ENCODE measurements at places on chromosomes 11 and 22. TPM values are rescaled to one million over a fixed set of nuclear protein-coding genes. Genes with fewer than 3 reads are reported as not detected.

TM7SF2 gene
- 62.9 TPM for total RNA-seq

PPP2R1B gene
- total RNA-seq, result 109 TPM

KRTAP5-9 gene
- total RNA-seq, result not detected

KCNK4 gene
- total RNA-seq, result not detected

CDC42EP1 gene
- 75.0 TPM for total RNA-seq

ZC3H12C gene
- 11.7 TPM for total RNA-seq

FLRT1 gene
- 0.14 TPM for total RNA-seq

TBX10 gene
- total RNA-seq, result not detected

SOX6 gene
- total RNA-seq, result 24.0 TPM

OR8G5 gene
- not detected for total RNA-seq

- H3K36me3 ChIP-seq, result no peaks in the 10 kb centered on the region
- peak; percentile 66 for DNase-seq
- H3K27me3 ChIP-seq, result no peaks in the 10 kb centered on the region
- no peaks in the 10 kb centered on the region for H3K4me1 ChIP-seq
- peak overlapping the region; percentile 26 for H3K4me3 ChIP-seq
Observed at GRCh38 chr11:121426476-121427399, 25.4 kb upstream of the SORL1 start.

DNA sequence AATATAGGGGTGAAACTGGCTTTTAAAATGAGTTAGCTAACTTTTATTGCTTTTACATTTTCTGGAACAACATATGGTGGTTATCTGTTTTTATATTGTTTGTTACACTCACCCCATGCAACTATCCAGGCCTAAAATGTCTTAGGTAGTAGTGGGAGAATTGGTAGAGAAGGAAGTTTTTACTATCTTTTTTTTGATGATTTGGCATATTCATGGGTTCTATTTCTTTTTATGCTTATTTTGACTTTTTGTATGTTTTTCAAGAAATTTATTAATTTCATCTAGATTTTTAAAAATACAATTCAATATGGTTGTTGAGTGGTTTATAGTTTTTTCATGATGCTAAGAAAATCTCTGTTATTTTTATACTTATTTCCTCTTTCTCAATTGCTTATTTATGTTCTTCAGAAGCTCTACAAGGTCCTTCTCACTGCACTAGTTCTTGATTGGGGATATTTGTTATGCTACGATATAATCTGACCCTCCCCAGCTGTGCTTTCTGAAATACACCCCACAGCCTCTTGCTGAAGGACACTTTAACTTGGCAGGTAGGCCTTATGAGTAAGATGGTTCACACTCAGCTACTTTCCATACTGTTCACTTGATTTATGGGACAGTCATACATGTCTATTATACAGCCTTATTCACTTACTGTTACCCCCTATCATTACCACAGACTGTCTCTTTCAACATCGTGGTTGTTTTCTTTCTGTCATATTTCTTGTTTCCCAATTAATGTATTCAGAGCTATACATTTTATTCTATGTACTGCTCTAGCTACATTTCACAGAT is 431.2 kb downstream of the METTL15 start:
- no peak overlapping the region for H3K27ac ChIP-seq
- DNase-seq, result no peak
- H3K27me3 ChIP-seq, result no peaks in the 10 kb centered on the region
- H3K36me3 ChIP-seq, result no peaks in the 10 kb centered on the region
- H3K4me3 ChIP-seq, result no peak overlapping the region

DNA sequence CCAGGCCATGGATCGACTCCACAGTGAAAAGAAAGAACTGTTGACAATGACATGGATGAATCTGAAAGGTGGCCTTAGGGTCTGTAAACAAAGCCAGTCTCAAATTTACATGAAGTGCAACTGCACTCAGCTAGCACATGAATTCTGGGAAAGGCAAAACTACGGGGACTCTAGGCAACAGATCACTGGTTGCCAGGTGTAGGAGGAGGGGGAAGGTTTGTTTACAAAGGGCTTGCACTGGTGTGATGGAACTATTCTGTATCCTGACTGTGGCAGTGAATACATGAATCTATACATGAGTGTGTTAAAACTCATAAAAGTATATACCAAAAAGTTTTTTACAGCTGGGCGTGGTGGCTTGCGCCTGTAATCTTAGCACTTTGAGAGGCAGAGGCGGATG is 27.3 kb downstream of the ALX4 start:
- no peak overlapping the region for H3K27ac ChIP-seq
- peaks cover 18% of the 10 kb centered on the region for H3K4me1 ChIP-seq
- no peaks in the 10 kb centered on the region for H3K27me3 ChIP-seq
- H3K4me3 ChIP-seq, result no peak overlapping the region
- no peak for DNase-seq

- H3K36me3 ChIP-seq, result no peaks in the 10 kb centered on the region
- no peak for DNase-seq
- no peak overlapping the region for H3K27ac ChIP-seq
- H3K4me3 ChIP-seq, result no peak overlapping the region
Observed at GRCh38 chr11:23311986-23312940, 452.0 kb upstream of the CCDC179 start.

DNA sequence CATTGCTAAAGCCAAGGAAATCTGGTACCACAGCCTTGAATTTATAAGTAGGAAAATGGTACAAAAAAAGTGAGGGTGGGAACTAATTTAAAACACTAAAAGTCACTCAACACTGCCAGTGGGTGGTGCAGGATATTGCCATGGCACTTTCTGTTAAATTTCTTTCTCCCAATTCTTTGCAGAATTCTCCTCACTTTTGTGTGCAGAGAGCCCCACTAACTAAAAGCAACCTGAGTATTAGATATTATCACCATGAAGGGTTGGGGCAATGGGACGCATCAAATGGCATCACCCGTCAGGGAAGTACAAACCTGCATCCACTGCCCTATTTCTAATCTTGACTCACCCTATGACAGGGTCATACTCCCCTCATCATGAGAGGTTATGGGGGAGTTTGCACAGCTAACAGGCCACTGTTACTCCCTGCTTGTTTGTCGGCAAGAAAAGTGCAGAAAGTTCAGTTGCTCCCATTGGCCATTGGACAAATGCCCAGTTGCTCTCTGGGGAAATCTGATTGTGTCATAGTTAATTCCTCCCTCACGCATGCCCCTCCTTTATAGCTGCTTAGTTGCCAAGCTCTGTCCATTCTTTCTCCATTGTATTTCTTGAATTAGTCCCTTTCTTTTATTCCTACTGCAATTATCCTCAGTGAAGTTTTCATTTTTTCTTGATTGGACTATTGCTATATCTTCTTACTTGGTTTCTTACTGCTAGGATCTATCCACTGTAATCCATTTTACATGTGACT is 93.8 kb upstream of the BLID start:
- H3K27me3 ChIP-seq, result peaks cover 2% of the 10 kb centered on the region
- no peak overlapping the region for H3K4me3 ChIP-seq
- no peaks in the 10 kb centered on the region for H3K4me1 ChIP-seq

GRCh38 chr11:116605543-116606459 is 167.0 kb downstream of the BUD13 start:
- 0 out of 2 replicates have a peak, but pooled peaks cover under 1% of the 10 kb centered on the region for H3K27me3 ChIP-seq
- H3K4me1 ChIP-seq, result peaks cover 8% of the 10 kb centered on the region
- H3K36me3 ChIP-seq, result no peaks in the 10 kb centered on the region
- H3K4me3 ChIP-seq, result no peak overlapping the region
- DNase-seq, result peak; percentile 88
- H3K27ac ChIP-seq, result no peak overlapping the region

- no peaks in the 10 kb centered on the region for H3K4me1 ChIP-seq
- peak; percentile 89 for DNase-seq
- no peaks in the 10 kb centered on the region for H3K27me3 ChIP-seq
- H3K4me3 ChIP-seq, result no peak overlapping the region
Observed at GRCh38 chr11:117843666-117844484, 19.3 kb upstream of the FXYD2 start.

GRCh38 chr11:19933801-19934488 is 221.3 kb downstream of the NAV2 start:
- no peak overlapping the region for H3K4me3 ChIP-seq
- no peaks in the 10 kb centered on the region for H3K36me3 ChIP-seq
- H3K4me1 ChIP-seq, result peaks cover 2% of the 10 kb centered on the region
- DNase-seq, result no peak

DNA sequence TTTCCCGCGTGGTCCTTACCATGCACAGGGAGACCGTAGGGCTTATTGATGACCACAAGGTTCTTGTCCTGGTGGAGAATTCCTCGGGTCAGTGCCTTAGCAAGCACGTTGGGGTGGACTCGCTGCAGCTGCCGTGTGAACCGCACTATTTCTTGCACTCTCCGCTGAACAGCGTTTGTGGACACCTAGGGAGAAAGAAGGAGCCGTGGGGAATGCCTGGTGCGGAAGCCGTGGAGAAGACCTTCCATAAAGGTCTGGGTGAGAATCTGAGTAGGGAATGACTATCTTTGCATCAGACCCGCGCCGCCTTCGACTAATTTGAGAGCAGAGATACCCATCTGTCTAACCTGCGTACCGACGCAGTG is 597 bp downstream of the RPUSD4 start:
- H3K36me3 ChIP-seq, result peaks cover 4% of the 10 kb centered on the region
- no peaks in the 10 kb centered on the region for H3K27me3 ChIP-seq
- H3K4me1 ChIP-seq, result peaks cover 11% of the 10 kb centered on the region
- peak; percentile 49 for DNase-seq
- H3K4me3 ChIP-seq, result peak overlapping the region; percentile 87

DNA sequence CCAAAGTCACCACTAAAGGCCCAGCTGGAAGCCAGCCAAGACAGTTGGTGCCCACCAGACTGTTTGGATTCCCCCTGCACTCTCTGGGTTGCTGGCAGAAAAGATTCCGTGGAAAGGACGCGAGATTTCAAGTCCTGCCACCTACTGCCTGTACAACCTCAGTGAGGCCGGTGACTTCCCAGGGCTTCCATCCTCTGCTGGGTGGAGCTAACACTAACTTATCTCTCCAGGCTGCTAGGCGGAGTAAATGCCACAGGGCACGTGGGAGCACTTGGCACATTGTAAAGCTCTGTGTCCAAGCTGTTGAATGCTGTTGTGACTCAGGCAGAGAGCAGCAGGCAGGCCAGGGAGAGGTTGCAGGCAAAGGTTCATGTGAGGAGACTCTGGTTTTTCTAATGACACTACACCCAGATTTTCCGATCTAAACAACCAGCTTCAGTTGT is 50.9 kb upstream of the CDON start:
- no peaks in the 10 kb centered on the region for H3K27me3 ChIP-seq
- no peak overlapping the region for H3K27ac ChIP-seq
- H3K4me1 ChIP-seq, result no peaks in the 10 kb centered on the region
- no peak overlapping the region for H3K4me3 ChIP-seq
- peak; percentile 61 for DNase-seq

GRCh38 chr11:35427071-35427470 is 7.7 kb upstream of the SLC1A2 start:
- no peaks in the 10 kb centered on the region for H3K36me3 ChIP-seq
- no peak for DNase-seq
- no peak overlapping the region for H3K4me3 ChIP-seq
- H3K4me1 ChIP-seq, result no peaks in the 10 kb centered on the region

DNA sequence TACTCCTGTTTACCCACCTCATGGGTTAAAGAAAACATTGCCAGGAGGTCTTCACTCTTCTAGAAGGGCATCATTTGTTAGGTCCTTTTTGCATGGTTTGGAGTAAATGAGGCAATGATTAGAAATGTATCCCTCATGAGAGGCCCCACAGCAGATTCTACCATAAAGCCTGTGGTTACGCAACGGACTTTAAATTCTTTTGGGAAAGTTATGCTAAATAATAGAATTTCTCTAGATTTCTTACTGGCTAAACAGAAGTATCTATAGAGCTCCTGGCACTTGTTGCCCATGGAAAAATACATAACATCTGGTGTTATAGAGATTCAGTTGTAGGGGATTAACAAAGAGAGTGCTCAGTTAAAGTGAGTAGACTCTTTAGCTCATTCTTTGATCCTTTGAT is 15.1 kb upstream of the ATXN10 start:
- no peak overlapping the region for H3K27ac ChIP-seq
- no peak for DNase-seq
- no peak overlapping the region for H3K4me3 ChIP-seq
- H3K36me3 ChIP-seq, result no peaks in the 10 kb centered on the region

DNA sequence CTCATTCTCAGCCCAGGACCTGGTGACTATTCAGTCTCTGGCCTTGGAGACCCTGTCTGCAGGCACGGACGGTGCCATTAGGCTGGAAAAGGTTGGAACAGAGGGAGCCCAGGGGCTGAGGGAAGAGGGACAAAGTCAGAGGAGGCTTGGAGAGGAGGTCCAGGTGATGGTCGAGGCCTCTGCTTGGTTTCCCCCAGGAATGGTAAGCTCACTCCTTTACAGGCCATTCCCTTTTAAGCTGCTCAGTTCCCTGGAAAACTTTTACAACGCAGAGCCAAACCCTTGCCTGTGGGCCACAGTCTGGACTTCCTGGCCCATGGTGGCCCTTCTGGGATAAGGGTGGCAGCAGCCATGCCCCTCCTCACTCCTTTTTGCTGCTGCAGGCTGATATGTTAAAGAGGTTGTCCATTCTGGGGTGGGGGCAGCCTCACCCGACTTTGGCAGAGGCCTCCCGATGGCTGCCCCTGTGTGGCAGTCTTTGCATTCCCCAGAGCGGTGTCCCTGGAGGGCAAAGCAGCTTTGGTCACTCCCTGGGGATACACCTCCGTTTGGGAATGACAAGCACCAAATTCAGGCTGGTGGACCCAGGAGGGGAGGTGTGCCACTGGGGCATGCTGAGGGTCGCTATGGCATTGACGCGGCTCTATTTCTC is 34.0 kb upstream of the RFPL3 start:
- no peak for DNase-seq
- no peaks in the 10 kb centered on the region for H3K27me3 ChIP-seq
- H3K4me3 ChIP-seq, result no peak overlapping the region
- H3K27ac ChIP-seq, result no peak overlapping the region
- no peaks in the 10 kb centered on the region for H3K4me1 ChIP-seq

GRCh38 chr22:37258005-37258752 is 14.1 kb upstream of the RAC2 start:
- H3K4me3 ChIP-seq, result no peak overlapping the region
- H3K27ac ChIP-seq, result no peak overlapping the region
- no peaks in the 10 kb centered on the region for H3K36me3 ChIP-seq
- no peaks in the 10 kb centered on the region for H3K27me3 ChIP-seq
- H3K4me1 ChIP-seq, result no peaks in the 10 kb centered on the region

DNA sequence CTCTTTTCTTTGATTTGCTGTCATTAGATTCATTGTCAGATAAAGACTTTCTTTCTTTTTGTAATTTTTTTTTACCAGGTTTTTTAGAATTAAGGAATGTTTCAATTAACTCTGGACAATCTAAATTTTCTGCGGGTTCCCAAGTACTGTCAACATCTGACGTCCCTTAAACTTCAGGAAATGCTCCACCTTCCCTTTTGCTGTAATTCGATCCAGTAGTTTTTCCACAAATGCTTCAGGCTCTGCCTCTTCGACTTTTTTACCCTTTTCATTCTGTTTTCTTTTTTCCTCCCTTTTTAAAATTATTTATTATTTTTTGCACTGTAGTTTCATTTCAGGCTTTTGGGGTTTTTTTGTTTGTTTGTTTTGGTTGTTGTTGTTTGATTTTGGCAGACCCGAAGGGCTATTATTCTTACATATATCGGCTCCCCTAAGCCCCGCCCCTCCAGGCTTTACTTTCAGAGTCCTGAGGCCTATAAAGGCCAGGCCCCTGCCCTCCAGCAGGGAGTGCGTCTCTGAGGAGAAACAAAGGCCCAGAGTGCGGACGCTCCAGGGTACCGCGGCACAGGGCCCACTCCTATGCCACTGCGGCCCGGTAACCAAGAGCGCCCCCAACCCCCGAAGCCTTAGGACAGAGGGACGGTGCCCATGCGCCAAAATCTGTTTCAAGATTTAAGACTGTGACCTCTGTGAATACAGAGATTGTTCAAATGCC is 116.4 kb downstream of the TYR start:
- no peaks in the 10 kb centered on the region for H3K4me1 ChIP-seq
- no peak overlapping the region for H3K27ac ChIP-seq
- no peaks in the 10 kb centered on the region for H3K36me3 ChIP-seq
- no peaks in the 10 kb centered on the region for H3K27me3 ChIP-seq
- H3K4me3 ChIP-seq, result no peak overlapping the region
- DNase-seq, result no peak

Measured in Caco-2 (cell line).